ENCODE measurements at places on chromosomes 16 and 17. TPM values are rescaled to one million over a fixed set of nuclear protein-coding genes. Genes with fewer than 3 reads are reported as not detected.

Gene PHF23
- polyA plus RNA-seq: 80.2 TPM

Gene TPSG1
- polyA plus RNA-seq: not detected

Gene ZG16
- polyA plus RNA-seq: not detected

Gene CRYBA1
- 0.12 TPM for polyA plus RNA-seq

Gene GRIN2C
- polyA plus RNA-seq: 0.40 TPM

Gene CACNA1G
- polyA plus RNA-seq: 9.0 TPM

Gene KIFC3
- 171 TPM for polyA plus RNA-seq

- peak; percentile 17 for DNase-seq
Measured at GRCh38 chr16:78984324-78984723, 616.2 kb downstream of the MAF start.

- peak; percentile 56 for DNase-seq
Measured at GRCh38 chr16:54242199-54242598, 44.4 kb downstream of the IRX3 start.

DNA sequence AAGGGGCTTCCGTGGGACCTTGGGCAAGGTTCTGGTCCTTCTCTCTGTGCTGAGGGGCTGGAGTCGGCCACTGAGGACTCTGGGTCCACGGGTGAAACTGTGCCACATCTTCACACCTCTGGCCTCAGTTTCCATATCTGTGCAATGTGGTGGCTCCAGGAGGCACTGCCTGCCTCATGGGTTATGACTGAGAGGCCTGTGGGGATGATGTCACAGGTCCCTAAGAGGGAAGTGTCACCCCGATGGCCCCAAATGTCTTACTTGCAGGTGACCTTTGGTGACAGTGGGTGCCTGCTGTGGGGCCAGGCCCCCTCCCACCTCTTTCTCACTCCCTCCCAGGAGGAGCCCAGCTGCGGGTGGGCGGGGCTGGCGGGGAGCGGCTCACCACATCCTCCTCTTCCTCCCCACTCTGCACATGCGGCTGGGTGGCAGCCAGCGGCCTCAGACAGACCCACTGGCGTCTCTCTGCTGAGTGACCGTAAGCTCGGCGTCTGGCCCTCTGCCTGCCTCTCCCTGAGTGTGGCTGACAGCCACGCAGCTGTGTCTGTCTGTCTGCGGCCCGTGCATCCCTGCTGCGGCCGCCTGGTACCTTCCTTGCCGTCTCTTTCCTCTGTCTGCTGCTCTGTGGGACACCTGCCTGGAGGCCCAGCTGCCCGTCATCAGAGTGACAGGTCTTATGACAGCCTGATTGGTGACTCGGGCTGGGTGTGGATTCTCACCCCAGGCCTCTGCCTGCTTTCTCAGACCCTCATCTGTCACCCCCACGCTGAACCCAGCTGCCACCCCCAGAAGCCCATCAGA lies at the start of gene IL21R:
Gene IL21R, plus strand, starts transcription at position 407 of the 801 bp plus-strand sequence. CDS start 27,898 bp downstream, outside the sequence.
- no peak for DNase-seq

DNA sequence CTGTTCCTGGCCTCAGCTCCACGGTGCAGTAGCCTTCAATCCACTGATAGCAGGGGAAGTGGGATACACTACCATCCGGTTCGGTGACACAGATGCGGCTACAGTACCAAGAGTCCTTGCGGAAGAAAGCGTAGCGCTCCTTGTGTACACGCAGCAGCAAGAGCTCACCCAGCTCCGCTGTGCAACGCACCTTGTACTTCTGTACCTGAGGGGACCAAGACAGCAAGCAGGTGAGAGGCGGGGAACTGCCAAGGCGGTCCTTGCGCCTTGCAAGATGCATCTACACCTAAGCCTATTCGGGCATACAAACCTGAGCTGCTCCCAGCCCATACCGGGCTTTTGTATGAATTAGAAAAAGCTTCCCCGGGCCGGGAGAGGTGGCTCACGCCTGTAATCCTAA lies 1.5 kb downstream of the ALOXE3 start:
- no peak for DNase-seq

- no peak for DNase-seq
Measured at GRCh38 chr17:41315814-41316445, 420 bp upstream of the KRTAP17-1 start.

- no peak for DNase-seq
Measured at GRCh38 chr17:21242026-21242697, 11.0 kb downstream of the NATD1 start.

DNA sequence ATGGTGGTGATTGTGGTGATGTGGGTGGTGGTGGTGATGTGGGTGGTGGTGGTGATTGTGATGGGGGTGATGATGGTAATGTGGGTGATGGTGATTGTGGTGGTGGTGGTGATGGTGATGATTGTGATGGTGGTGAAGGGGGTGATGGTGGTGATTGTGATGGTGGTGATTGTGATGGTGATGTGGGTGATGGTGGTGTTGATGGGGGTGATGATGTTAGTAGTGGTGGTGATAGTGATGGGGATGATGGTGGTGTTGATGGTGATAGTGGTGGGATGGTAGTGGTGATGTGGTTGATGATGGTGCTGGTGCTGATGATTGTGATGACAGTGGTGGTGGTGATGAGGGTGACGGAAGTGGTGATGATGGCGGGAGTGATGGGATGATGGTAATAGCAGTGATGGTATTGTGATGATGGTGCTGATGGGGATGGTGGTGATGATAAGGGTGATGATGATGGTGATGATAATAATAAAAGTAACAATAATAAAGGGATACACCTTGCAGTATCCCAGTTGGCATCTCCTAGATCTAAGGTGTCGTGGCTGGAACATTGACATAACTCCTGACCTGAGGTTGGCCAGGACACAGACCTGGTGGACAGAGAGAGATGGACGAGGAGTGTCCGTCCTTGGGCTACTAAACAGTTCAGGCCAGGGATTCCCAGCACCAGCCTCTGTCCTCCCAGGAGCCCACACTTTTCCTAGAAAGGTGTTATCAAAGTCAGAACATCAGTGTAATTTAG lies 344.5 kb downstream of the SEC14L1 start:
- no peak for DNase-seq

DNA sequence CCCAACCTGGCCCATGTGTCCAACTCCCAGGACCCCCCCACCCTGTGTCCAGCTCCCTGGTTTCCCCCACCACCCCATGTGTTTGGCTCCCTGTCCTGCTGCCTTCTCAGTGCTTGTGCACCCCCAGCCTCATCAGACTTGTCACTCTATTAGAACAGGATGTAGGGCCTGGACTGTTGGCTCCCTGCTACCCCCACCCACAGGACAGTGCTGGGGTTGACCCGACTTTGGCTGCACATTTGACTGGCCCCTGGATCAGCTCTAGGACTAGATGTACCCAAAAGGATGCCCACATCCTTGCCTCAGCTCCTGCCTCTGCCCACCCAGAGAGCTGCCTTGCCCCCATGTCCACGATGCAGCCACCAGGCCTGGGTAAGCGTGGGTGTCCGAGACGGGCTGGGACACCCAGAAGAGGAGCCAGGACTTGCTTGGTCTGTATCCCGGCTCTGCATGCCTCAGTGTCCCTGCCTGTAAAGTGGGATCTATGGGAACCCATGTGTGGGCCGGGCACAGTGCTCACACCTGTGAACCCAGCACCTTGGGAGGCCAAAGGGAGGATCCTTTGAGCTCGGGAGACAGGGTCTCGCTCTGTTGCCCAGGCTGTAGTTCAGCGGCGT lies 1.5 kb upstream of the CCDC57 start:
- DNase-seq: no peak

DNA sequence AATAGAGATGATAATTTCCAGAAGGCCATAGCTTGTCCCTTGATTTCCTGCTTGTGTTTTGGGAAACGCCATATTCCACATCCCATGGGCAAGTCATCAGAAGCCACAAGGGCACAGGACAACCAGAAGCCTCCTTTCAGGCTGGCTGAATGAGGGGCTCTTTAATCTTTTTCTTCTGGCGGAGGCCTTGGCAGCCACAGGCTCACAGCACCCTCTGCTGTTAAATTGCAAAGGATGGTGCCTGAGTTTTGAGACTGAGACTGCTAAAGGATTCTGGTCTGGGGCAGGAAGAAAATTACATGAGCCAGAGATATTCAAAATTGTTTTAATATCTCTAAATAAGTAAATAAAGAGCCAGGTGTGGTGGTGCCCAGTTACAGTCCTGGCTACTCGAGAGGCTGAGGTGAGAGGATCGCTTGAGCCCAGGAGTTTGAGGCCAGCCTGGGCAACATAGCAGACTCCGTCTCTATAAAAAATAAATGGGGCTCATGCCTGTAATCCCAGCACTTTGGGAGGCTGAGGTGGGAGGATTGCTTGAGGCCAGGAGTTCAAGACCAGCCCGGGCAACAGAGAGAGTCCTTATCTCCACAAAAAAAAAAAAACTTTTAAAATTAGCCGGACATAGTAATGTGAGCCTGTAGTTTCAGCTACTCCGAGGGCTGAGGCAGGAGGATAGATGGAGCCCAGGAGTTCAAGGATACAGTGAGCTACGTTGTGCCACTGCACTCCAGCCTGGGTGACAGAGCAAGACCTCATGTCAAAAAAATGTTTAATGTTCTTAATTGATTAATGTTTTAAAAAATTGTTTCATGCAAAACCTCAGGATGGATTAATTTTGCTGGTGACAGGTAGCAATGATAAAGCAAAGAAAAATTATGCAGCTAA lies 26.3 kb downstream of the AARSD1 start:
- DNase-seq: peak; percentile 81

DNA sequence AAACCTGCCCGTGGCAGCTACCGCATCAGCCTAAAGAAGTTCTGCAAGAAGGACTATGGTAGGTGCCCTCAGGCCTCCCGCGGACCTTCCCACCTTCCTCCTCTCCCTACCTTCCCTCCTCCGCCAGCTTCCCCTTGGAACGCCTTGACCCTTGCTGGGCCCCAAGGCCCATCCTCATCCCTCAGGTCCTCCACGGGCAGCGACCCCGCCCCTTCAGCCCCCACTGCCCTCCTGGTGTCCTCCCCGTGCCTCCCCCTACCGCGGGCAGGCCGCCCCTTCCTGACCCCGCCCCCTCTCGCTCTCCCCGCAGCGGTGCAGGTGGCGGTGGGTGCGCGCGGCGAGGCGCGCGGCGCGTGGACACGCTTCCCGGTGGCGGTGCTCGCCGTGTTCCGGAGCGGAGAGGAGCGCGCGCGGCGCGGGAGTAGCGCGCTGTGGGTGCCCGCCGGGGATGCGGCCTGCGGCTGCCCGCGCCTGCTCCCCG lies 1.4 kb upstream of the TBC1D24 start:
- DNase-seq: no peak

DNA sequence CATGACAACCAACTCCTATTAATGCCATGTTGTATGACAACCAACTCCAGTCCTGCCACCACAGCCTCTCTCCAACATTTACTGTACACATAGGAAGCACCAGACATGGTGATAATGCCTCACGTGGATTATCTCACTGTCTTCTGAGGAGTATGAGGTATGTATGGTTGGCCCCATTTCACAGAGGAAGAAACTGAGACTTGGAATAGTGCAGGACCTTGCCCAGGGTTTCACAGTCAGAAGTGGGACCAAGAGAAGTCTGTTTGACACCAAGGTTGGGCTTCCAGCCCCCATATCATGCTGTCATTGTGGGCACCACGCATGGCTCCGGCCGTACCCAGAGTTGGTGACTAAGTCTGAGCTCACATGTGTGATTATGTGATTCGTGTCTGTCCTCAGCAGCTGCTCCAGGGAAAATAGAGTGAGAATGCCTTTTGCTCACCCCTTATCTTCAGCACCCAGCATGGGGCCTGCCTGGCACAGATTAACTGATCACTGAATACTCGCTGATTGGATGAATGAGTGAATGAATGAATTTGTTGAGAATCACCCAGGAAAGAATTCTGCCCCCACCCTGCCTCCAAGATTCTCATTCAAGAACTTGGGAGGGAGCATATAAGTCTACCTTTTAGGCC lies 204.1 kb upstream of the NLRP1 start:
- DNase-seq: no peak
